AG09309 (cell line): ENCODE measurements at places on chromosomes 4 and X.

GRCh38 chrX:111270339-111270738 lies at the start of gene CAPN6:
TSS of gene CAPN6 (minus strand) at chrX:111270483. CDS start at chrX:111263936, 6,547 bp downstream.
- DNase-seq, result no peak

DNA sequence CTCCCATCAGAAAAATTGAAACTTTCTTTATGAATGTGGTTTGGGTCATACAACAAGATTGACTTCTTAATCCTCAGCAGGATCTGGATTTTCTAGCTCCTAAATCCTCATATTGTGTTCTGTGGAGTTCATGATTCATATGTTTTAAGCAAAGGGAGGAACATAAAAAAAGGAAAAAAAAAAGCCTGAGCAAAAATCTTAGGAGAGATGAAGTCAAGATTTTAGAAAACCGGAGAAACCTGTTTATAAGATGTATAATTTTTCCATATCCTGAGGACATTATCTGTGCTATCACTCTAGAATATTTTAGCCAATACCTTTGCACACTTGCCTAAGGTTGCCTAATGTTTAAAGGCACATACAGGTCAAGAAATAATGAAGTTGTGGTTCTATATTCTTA lies 7.0 kb upstream of the EREG start:
- DNase-seq, result no peak

- no peak for DNase-seq
Measured at GRCh38 chrX:125378770-125379169, 59.1 kb downstream of the TEX13C start.

GRCh38 chr4:76902233-76902890 lies 4.4 kb upstream of the SOWAHB start:
- no peak for DNase-seq

DNA sequence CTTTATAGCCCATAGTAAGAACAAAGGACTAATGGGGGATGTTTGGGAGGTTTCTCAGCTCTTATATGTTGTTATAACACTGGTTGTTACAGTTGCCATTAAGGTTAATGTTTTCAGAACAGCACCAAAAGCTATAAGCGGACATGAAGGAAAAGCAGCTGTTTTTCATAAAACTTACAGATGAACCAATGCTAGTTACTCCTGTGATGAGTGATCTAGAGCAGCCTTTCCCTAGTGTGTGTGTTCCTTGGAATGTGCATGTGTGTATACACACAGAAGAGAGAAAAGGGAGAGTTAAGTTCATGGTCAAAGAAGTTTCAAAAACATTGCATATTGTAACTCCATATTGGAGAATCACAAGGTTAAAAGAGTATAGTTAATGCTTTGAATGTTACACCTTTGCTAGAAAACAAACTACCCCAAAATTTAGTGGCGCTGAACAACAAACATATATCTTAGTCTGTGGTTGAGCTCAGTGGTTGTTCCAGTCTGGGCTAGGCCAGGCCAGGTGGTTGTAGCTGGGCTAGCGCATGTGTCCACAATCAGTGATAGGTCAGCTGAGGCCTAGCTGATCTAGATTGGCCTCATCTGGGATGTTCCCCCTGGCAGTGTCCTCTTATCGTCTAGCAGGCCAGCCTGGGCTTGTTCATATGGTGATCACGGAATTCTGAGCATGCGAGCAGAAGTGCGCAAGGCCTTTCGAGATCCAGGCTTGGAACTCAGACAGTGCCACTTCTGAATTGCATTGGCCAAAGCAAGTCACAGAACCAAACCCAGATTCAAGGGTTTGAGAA lies 151.0 kb downstream of the NHS start:
- peak; percentile 33 for DNase-seq

DNA sequence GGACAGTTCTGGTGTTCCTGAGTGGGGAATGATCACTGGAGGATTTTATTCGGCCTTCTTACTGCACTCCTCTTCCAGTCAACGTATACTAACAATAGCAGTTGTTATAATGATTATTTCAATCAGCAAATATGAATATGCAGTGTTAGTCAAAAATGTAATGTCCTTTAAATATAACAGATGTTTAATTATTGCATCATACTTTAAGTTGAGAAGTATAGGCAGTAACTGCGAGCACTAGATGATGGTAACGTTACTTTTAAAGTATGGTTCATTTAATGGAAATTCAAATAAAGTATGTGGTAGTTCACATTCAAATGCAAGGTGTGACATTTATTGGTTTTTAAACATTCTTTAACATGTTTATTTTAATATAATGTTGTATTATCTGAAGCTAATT lies 5.5 kb upstream of the BLTP1 start:
- DNase-seq, result no peak

DNA sequence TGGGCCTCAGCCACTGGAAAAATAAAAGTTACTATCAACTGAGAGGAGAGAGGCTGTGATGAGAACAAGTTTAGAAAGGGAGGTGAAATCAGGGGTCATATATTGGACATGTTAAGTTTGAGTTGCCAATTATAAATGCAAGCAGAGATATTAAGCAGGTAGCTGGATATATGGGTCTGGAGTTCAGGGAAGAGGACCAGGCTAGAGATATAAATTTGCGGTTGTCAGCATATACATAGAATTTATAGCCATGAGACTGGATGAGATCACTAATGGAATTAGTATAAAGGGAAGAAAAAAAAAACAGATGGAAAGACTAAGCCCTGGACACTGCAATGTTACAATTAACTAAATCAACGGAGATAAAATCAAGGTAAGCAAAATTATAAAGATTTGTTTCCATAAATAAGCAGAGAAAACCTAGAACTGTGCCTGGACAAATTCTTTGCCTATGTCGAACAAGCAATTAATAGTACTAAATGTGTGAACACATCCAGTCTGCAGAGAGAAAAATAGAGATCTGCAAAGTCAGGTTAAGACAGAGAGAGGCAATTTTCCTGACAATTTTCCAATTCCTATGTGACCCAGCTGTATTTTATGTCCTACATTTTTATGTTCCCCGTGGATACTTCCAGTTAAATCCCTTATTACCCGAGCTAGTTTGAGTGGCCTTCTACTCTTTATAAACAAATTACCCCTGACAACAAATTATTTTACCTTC lies 265.4 kb downstream of the GASK1B start:
- DNase-seq, result no peak

DNA sequence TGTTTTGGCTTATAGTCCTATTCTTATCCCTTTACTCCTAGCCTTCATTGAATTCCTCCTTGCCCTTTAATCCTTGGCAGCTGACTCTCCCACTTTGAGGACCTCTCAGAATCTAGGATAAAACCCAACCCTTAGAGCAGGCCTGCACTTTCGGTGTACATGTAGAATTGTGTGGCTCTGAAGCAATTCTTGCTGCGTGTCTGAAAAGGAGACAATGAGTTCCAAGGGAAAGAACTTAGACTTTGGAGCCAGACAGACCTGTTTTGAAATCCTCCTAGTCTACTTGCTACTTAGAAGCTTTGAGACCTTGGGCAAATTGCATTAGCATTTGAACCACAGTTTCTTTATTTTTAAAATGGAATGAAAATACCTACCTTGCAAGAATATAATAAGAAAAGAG lies 175.2 kb downstream of the BEND2 start:
- no peak for DNase-seq
